Endothelial cell of umbilical vein (primary cell): ENCODE measurements at places on chromosomes 16 and 17. TPM values are rescaled to one million over a fixed set of nuclear protein-coding genes. Genes with fewer than 3 reads are reported as not detected.
A peak's percentile ranks its signal among the peaks of the same experiment; 100 is the strongest.

Gene CACNG3
- total RNA-seq = not detected in 2 replicates

Gene STAC2
- total RNA-seq = not detected in 2 replicates

- H3K4me1 ChIP-seq = peaks cover 10% of the 10 kb centered on the region
- H3K4me3 ChIP-seq = peak within 1 kb of the TSS; percentile 90
- no peaks in the 10 kb centered on the region for H3K36me3 ChIP-seq
- DNase-seq = peak; percentile 78
These were observed at the start of gene ARL4D for GRCh38 chr17:43398724-43399595. Gene ARL4D (plus strand): TSS chr17:43398993. CDS start chr17:43399733, 740 bp downstream.

DNA sequence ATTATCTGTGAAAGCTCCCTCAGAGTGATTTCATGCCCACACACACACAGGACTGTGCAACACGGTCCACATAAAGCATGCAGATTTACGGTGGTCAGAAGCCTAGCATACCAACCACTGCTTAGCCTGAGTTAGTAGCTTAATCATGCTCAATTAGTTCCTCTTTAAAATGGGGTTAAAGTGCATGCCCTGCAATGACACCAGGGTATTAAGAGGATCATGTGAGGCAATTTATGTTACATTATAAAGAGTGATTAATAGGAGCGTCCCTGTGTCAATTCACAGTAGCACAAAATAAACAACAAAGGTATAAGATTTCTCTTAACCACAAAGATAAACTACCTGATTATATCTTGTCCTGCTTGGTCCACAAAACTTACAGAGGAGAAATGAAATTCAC, 39.8 kb downstream of the C17orf67 start:
- no peak overlapping the region for H3K4me3 ChIP-seq
- no peak overlapping the region for H3K27ac ChIP-seq
- peaks cover 3% of the 10 kb centered on the region for H3K27me3 ChIP-seq

GRCh38 chr16:17499223-17499902, 28.6 kb upstream of the XYLT1 start:
- no peaks in the 10 kb centered on the region for H3K4me1 ChIP-seq
- H3K36me3 ChIP-seq = no peaks in the 10 kb centered on the region
- DNase-seq = no peak
- no peak overlapping the region for H3K4me3 ChIP-seq
- no peaks in the 10 kb centered on the region for H3K27me3 ChIP-seq
- H3K27ac ChIP-seq = no peak overlapping the region

DNA sequence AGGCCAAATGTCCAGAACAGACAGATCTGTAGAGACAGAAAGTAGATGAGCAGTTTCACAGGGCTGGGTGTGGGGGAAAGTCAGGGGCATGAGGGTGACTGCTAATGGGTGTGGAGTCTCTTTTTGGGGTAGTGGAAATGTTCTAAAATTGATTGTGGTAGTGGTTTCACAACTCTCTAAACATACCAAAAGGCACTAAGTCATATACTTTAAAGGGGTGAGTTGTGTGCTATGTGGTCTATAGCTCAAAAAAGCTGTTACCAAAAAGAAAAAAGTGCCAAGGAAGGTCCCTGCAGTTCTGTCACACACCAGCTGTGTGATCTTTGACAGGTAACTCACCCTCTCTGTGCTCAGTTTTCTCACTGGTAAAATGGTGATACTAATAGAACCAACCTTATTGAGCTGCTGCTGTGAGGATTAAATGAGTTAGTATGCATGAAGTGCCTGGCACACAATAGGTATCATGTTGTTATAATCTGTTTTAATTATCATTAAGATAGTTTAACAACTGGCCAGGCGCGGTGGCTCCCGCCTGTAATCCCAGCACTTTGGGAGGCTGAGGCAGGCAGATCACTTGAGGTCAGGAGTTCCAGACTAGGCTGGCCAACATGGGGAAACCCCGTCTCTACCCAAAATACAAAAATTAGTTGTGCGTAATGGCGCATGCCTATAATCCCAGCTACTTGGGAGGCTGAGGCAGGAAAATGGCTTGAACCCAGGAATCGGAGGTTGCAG, 10.3 kb downstream of the ITGAX start:
- no peaks in the 10 kb centered on the region for H3K36me3 ChIP-seq
- no peaks in the 10 kb centered on the region for H3K27me3 ChIP-seq
- no peak overlapping the region for H3K4me3 ChIP-seq
- H3K4me1 ChIP-seq = no peaks in the 10 kb centered on the region
- no peak for DNase-seq

- H3K4me3 ChIP-seq = no peak overlapping the region
- peaks cover 7% of the 10 kb centered on the region for H3K27me3 ChIP-seq
- DNase-seq = no peak
- no peaks in the 10 kb centered on the region for H3K36me3 ChIP-seq
- H3K4me1 ChIP-seq = no peaks in the 10 kb centered on the region
- no peak overlapping the region for H3K27ac ChIP-seq
These were observed 4.9 kb upstream of the RAB11FIP4 start for GRCh38 chr17:31386542-31387075.

- H3K4me1 ChIP-seq = no peaks in the 10 kb centered on the region
- H3K27me3 ChIP-seq = no peaks in the 10 kb centered on the region
- no peak overlapping the region for H3K27ac ChIP-seq
- no peaks in the 10 kb centered on the region for H3K36me3 ChIP-seq
- DNase-seq = no peak
These were observed 36.3 kb downstream of the MYH3 start for GRCh38 chr17:10620823-10621222.

DNA sequence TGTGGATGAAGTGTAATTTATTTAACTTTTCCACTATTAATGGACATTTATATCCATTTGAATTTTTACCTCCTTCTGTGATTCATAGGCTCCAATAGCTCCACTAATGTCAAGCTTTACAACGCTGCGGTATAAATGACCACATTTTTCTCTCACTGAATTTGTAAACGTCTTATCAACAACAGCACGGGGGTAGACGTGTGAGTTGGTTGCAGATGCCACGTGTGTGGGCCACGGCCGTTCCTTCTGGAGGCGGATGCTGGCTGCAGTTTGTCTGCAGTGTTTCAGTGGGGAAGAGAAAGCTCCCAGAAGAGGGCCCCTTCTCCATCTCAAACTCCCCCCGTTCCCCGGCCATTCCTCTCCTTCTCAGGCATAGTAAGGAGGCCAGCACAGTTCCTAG, 68.2 kb upstream of the XYLT1 start:
- no peak for DNase-seq
- H3K4me1 ChIP-seq = no peaks in the 10 kb centered on the region
- no peak overlapping the region for H3K4me3 ChIP-seq
- no peaks in the 10 kb centered on the region for H3K27me3 ChIP-seq

- H3K27me3 ChIP-seq = no peaks in the 10 kb centered on the region
- no peak overlapping the region for H3K4me3 ChIP-seq
- DNase-seq = no peak
- H3K36me3 ChIP-seq = no peaks in the 10 kb centered on the region
- H3K27ac ChIP-seq = no peak overlapping the region
These were observed 465.9 kb upstream of the ERCC4 start for GRCh38 chr16:13453938-13454553.

Gene KCNH6
- total RNA-seq = not detected in 2 replicates

DNA sequence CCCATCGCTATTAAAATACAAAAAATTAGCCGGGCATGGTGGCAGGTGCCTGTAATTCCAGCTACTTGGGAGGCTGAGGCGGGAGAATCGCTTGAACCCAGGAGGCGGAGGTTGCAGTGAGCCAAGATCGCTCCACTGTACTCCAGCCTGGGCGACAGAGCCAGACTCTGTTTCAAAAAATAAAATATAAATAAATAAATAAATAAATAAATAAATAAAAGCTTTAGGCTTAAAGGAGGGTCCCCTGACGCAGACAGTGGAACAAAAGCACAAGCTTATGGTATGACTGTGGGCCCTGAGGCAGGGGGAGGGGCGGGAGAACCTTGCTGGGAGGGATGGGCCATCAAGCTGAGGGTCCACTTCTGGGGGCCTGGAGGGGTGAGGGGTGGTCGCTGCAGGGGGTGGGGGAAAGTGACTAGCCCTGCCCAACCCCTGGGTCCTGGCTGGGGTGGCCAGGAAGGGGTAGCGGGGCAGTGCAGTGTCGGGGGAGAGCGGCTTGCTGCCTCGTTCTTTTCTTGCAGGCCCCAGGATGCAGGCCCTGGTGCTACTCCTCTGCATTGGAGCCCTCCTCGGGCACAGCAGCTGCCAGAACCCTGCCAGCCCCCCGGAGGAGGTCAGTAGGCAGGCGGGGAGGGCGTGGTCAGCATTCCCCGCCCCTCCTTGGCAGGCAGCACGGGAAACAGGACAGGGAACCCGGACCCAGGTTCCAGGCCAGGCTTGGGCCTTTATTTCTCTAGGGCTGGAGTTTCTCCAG, 4.7 kb downstream of the SERPINF1 start:
- H3K36me3 ChIP-seq = no peaks in the 10 kb centered on the region
- no peak overlapping the region for H3K4me3 ChIP-seq

Gene BICDL2
- not detected in 2 replicates for total RNA-seq

- H3K4me1 ChIP-seq = peaks cover 2% of the 10 kb centered on the region
- no peaks in the 10 kb centered on the region for H3K36me3 ChIP-seq
- DNase-seq = no peak
- H3K27ac ChIP-seq = no peak overlapping the region
These were observed 46.6 kb downstream of the HOXB1 start for GRCh38 chr17:48484256-48484655.

Gene CLEC10A
- not detected in 2 replicates for total RNA-seq

GRCh38 chr16:54174201-54174600, 112.4 kb downstream of the IRX3 start:
- H3K27me3 ChIP-seq = peaks cover 17% of the 10 kb centered on the region
- no peak overlapping the region for H3K4me3 ChIP-seq
- no peak overlapping the region for H3K27ac ChIP-seq
- no peak for DNase-seq
- no peaks in the 10 kb centered on the region for H3K36me3 ChIP-seq
- no peaks in the 10 kb centered on the region for H3K4me1 ChIP-seq

Gene PLCD3
- 35.0 and 43.1 TPM in 2 replicates for total RNA-seq

DNA sequence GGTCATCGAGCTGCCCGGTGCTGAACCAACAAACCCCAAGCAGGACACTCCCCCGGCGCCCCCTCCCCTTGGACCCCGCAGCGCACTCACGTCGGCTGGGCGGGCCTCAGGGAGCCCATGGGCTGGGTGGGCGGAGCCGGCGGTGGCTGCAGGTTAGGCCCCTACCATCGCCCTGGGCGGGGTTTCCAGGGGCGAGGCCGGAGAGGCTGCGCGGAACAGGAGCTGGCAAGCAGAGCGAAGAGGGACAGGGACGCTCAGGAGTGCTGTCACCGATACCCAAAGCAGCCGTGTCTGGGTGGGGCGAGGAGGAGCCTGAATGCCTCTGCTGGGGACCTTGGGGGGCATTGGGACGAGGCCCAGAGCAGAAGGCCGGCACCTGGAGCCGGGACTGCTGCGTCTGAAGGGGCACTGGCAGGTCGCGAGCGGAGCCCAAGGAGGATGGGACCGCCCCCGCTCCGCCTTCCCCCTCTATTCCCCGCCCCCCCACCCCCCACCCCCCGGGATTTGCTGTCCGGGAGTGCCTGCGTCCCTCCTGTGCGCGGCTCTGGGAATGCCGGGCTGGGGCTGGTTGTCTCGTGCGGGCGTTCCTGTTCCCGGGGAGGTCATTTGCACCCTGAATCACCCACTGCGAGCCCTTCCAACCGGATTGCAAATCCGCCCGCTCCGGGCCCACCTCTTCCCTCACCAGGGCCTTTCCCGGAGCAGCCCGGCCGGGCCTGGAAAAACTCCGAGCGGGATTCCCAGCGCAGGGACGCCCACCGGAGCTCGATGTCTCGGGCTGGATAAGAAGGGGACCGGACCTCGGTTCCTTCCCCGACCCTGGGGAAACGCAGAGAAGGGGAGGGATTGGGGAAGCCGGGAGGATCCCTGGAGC, 902 bp downstream of the ARHGAP27 start:
- no peaks in the 10 kb centered on the region for H3K27me3 ChIP-seq
- DNase-seq = peak; percentile 54
- peak overlapping the region; percentile 82 for H3K4me3 ChIP-seq
- H3K36me3 ChIP-seq = no peaks in the 10 kb centered on the region
- H3K4me1 ChIP-seq = peaks cover 3% of the 10 kb centered on the region

- H3K27me3 ChIP-seq = peaks cover 9% of the 10 kb centered on the region
- H3K4me1 ChIP-seq = peaks cover 6% of the 10 kb centered on the region
- DNase-seq = no peak
- no peaks in the 10 kb centered on the region for H3K36me3 ChIP-seq
- no peak overlapping the region for H3K4me3 ChIP-seq
These were observed 81.3 kb downstream of the METRNL start for GRCh38 chr17:83160443-83161297.

Gene KRT12
- total RNA-seq = not detected in 2 replicates

- peak; percentile 47 for DNase-seq
- no peaks in the 10 kb centered on the region for H3K27me3 ChIP-seq
- H3K27ac ChIP-seq = no peak overlapping the region
- H3K4me1 ChIP-seq = no peaks in the 10 kb centered on the region
- H3K4me3 ChIP-seq = no peak overlapping the region
- no peaks in the 10 kb centered on the region for H3K36me3 ChIP-seq
These were observed 27.0 kb upstream of the NTN1 start for GRCh38 chr17:8994319-8994718.

DNA sequence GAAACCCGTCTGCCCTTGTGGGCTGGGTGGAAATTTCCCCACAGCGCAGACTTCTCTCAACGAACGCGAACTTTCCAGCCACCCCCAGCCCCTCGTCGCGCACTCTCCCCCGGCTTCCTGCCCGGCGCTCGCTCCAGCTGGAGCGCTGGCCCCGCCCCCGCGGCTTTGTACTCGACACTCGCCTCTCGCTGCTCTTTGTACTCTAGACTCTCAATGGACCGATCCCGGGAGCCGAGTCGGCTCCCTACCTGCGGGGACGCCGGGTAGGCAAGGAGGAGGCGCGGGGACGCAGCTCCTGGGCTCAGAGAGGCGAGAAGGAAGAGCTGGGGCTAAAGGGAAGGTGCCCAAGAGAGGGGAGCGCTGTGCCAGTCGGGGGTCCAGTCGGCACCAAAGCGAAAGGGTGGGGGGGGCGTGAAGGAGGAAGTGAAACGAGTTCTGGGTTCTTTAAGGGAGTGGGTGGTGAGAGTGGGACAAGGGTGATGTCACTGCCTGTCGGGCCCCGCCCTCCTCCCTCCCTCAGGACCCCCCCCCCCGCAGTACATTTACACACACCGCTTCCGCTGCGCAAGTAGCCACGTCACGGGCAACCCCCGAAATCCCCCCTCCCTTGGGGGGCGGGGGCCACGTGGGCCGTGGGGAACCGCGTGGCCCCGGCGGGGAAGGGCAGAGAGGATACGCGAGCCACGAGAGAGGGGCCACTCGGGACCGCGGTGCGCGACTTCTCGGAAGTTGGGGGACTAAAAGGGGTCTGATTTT, 9.7 kb downstream of the KDM6B start:
- H3K27me3 ChIP-seq = no peaks in the 10 kb centered on the region
- peaks cover 14% of the 10 kb centered on the region for H3K4me1 ChIP-seq
- H3K27ac ChIP-seq = peak overlapping the region; percentile 99
- DNase-seq = peak; percentile 86
- H3K36me3 ChIP-seq = no peaks in the 10 kb centered on the region
- H3K4me3 ChIP-seq = peak overlapping the region; percentile 60

DNA sequence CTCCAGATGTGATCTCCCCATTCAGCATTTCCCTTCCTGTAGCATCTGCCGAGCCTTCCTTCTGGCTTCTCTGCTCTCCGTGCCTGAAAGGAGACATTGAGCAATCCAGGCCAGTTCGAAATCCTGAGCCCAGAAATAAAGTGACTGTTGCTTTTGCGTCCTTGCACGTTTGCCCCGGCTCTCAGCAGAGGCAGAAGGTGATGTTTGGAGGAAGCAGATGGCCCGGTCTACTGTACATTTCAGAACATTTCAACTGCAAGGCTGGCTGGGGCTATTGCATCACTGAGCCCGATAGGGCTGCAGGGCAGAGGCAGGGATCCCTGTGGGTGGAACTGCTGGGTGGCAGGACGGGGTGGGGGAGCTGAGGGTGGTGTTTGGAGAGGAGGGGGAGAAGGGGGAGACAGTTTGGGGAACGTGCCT, 29.4 kb downstream of the IRF8 start:
- H3K27me3 ChIP-seq = peaks cover 12% of the 10 kb centered on the region
- no peaks in the 10 kb centered on the region for H3K36me3 ChIP-seq
- H3K4me3 ChIP-seq = no peak overlapping the region
- no peaks in the 10 kb centered on the region for H3K4me1 ChIP-seq

Gene KRT25
- not detected in 2 replicates for total RNA-seq

GRCh38 chr16:68362947-68363657, 52.3 kb downstream of the PRMT7 start:
- no peak for DNase-seq
- H3K36me3 ChIP-seq = peaks cover 3% of the 10 kb centered on the region
- H3K4me1 ChIP-seq = no peaks in the 10 kb centered on the region
